ENCODE measurements at places on chromosomes 2 and 18. TPM values are rescaled to one million over a fixed set of nuclear protein-coding genes. Genes with fewer than 3 reads are reported as not detected.

DNA sequence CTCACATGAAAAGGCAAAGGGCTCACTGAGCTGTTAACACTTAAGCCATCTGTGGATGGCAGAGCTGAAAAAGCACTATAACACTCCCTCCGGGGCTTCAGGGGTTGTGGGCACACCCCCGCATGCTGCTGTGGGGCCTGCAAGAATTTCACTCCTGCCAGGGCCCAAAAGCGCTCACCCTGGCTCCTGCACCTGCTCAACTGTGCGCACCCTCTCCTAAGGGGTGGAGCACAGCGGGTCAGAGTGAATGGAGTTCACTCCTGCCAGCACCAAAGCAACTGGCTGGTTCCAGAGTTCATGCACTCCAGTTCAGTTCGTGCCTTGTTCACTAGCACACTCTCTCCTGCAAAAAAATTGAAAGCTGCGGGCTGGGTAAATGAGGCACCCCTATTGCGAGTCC lies 814.2 kb upstream of the SLC39A10 start:
- no peak for DNase-seq

DNA sequence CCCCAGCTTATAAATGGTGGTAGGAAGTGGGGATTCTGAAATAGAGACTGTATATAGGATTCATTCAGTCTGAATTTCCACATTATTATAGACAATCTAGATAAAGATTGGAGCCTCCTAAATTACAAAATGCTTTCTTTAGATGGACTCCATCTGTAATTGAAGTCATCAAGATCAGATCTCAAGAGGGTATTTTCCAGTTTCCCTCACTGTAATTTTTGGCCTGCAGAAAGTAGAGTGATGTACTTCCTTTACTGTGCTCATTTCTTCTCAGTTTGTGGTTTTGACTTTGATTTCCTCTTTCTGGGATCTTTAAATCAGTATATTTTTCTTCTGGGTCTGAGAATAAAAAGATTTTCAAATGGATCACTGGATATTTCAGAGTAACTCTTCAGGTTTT lies 7.2 kb downstream of the BABAM2 start:
- DNase-seq, result no peak

DNA sequence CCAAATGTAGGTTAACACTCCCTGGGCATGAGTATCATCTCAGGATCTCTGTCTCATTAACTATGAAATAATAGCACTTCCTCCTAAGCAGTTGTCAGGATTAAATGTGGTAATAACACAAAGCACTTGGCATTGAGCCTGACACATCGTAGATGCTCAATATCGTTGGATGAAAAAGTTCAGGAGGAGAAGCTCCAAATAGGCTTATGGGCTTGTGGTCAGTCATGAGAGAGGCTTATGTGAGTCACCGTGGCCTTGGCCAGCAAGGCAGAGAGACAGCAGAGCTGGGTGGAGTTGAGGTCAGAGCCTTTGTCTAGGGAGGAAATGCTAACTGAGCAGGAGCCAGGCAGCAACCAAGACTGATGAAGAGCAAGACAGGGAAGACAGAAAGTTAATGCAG lies 68.3 kb upstream of the PPM1B start:
- DNase-seq, result peak; percentile 13

DNA sequence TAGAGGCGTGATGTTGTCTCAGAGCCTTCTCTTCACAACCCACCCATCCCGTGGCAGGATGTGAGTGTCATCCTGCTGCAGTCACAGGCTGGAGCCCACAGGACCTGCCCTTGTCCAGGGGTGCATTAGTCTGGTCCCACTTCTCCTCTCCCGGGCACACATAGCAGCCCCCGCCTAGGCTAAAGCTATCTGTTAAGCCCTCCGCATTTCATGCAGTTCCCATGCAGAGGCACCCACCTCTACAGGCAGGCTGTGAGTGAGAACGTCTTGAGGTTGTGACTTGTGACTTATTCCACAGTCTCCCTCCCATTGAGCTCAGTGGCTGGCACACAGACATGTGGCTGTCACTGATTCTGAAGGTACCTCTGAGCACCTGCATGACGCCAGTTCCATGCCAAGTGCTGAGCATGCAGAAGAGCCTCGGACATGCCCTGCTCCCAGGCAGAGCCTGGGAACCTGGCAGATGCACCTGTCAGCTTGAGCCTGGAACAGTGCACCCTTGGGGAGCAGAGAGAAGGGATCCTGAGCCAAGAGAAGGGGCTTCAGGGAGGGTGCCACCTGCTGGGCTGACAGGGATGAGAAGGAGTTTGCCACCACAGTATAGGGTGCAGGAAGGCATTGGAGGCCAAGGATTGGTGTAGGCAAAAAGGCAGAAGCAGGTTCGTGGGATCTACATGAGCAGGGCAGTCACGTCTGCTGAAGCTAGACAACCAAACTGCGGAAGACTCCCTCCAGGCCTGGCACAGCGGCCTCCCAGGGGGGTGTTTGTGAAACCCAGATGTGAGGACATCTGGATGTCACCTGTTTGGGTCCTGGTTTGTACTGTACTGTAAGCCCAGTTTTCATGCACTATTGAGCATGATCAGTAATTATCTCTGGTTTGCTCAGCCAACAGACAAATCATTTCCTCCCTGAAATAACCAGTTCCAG lies 213.6 kb downstream of the GLI2 start:
- DNase-seq, result no peak

- DNase-seq, result no peak
These were observed 145.3 kb upstream of the OTOS start for GRCh38 chr2:240285725-240286124.

DNA sequence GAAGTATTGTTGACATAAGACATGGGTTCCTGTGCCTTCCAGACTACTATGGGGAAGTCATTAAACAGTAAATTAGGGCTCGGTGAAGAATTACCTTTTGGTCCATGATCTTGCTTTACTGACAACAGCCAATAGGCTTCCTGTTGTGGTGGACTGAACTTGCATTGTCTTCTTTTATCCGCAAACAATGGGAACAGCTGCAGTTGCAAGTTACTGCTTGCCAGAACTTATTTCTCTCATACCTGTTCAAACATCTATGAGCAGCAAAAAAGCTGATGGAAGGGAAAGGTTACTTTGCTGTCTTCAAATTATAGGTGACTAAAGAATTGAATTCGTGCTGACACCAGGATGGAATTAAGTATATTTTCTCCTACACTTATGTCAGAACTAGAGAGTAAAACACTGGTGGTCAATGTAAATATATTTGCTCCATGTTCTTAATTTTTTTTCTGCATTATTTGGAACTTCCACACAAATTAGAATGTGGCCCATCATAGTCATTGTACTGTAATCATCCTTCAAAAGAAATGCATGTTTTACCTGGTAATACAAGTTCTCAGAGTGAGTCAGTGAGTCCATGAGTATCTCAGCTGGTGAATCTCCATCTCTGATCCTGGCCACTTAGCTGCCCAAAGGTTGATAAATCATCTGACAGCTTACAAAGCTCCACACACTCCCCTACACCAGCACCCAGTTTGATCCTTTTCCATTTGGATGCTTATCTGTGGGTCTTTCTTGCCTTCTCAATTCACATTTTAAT lies 37.3 kb upstream of the RNF152 start:
- DNase-seq, result no peak

DNA sequence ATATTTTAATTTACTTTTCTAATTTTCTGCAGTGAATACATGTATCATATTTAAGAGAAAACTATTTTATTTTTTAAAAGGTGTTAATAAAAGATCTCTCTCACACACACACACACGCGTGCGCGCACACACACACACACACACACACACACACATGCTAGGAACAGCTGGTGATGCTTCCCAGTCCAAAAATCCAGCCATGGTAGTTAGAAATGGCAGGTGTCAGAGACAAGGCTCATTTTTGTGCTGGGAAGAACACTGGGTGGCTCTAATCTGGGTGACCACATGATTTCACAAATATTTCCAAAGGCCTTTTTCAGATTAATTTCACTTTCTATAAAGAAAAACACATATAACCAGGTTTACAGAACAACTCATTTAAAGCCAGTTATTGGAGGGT lies 104.5 kb upstream of the NCK2 start:
- no peak for DNase-seq

GRCh38 chr2:15595342-15595905 lies 3.8 kb downstream of the DDX1 start:
- no peak for DNase-seq

CCDC178 gene
- not detected for total RNA-seq

IL36B gene
- not detected for total RNA-seq
